ENCODE measurements at places on chromosomes 7 and 10. TPM values are rescaled to one million over a fixed set of nuclear protein-coding genes. Genes with fewer than 3 reads are reported as not detected.
A peak's percentile ranks its signal among the peaks of the same experiment; 100 is the strongest.

FAM237B gene
- not detected for polyA plus RNA-seq

DNA sequence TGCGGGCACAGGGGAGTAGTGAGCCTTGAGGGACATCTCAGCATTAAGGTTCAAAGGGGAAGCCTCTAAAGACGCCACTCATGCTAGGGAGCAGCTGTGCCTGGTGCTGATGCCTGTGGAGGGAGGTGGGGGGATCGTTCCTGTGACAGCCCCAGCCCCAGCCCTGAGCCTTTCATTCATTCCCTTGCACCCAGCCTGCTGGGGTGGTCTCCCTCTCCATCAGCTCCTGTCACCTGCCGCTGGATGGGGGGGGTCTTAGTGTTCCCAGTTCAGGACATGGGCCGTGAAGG is 11.6 kb downstream of the ZNF316 start:
- DNase-seq = no peak

SLC26A5 gene
- polyA plus RNA-seq = not detected

DNA sequence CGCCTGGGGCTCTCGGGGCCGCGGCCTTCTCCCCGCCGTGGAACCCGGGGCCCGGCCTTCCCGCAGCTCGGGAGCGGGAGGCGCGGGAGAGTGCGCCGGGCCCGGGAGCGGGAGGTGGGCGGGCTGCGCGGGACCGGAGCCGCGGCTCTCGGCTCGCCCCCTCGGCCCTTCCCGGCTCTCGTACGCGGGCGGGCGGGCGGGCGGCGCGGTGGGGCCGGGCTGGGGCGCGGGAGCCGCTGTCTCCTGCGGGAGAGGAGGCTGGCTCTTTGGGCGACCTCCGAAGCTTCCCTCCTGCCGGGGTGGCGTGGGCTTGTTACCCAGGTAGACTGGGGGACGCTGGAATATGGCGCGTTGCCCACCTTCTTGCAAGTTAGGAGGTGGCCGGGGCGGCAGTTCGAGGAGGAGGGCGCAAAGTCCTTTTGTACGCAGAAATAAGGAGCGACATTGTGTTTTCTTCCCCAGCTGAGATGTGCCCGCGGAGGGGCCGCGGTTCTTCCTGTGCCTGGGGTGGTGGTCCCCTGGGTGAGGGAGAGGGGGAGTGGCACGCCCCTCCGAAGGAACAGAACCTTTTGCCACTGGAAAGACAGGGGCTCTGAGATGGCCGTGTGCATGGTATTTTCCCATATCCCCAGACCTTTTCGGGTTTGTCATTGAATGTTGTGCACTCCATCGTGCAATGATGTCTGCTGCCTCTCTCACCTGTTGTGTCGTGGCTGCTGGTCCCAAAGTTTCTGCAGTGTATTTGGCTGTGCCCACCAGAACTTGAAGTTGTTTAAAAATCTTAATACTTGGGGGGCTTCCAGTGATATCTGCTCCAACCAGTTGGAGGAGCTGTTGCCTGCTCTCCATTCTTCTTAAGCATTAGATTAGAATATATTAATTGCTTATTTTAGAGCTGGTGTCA is 844 bp downstream of the NRF1 start:
- peak; percentile 17 for DNase-seq

MRPS16 gene
- 102 TPM for polyA plus RNA-seq

WBP1L gene
- 35.2 TPM for polyA plus RNA-seq

DNA sequence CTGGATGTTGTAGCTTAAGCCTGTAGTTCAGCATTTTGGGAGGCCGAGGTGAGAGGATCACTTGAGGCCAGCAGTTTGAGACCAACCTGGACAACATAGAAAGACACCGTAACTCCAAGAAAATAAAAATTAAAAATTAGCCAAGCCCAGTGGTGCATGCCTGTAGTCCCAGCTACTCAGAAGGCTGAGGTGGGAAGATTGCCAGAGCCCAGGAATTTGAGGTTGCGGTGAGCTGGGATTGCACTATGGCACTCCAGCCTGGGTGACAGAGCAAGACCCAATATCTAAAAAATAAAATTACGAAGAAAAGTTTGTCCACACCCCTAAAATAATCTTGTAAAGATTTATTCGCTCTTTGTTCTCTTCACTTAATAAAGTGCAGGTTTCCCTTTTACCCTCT is 951.0 kb downstream of the TYW1 start:
- DNase-seq = no peak

DNA sequence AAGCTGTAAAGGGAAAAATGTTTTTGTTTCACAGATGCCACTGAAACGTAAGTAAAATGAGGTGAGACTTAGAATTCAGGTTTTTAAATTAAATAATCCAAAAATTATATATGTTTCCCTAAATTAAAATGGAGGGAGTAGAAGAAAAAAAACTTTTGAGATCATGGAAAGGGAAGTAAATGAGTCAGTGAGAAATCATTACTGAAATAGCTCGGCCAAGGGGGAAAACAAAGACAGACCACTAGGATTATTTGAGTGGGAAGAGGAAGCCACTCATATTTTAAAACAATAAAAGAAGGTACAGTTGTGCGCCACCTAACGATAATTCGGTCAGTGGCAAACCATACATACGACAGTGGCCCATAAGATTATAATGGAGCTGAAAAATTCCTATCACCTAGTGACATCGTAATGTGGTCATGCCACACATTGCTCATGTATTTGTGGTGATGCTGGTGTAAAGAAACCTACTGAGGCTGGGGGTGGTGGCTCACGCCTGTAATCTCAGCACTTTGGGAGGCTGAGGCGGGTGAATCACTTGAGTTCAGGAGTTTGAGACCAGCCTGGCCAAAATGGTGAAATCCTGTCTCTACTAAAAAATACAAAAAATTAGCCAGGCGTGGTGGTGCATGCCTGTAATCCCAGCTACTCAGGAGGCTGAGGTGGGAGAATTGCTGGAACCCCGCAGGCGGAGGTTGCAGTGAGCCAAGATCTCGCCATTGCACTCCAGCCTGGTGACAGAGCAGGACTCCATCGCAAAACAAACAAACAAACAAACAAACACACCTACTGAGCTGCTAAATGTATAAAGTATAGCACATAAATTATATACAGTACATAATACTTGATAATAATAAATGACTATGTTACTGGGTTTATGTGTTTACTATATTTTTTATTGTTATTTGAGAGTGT is 64.7 kb downstream of the MKX start:
- DNase-seq = no peak

TSPAN33 gene
- 6.2 TPM for polyA plus RNA-seq

- DNase-seq = no peak
These were observed 261.0 kb downstream of the HDAC9 start for GRCh38 chr7:18756378-18757050.

- DNase-seq = no peak
These were observed 6.7 kb downstream of the LUC7L2 start for GRCh38 chr7:139366400-139366799.

DNA sequence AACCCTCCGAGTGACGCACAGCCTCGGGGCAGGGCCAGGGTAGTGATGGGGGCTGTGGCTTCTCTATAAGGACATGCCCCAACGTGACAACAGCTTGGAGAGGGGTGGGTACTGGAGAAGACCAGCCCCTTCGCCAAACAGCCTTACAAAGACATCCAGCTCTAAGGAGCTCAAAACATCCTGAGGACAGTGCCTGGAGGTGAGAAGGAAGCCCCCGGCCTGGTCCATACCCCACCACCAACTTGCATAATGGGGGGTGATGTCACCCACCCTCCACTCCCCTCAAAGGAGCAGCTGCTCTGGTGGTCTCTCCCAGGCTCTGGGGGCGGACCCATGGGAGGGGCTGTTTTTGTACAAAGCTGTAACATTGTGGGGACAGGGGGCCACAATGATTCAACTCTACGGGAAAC is 15.1 kb downstream of the PRSS2 start:
- peak; percentile 91 for DNase-seq

- no peak for DNase-seq
These were observed 319.6 kb downstream of the GRID1 start for GRCh38 chr10:86046845-86047460.

- DNase-seq = peak; percentile 20
These were observed 22.5 kb downstream of the CFAP43 start for GRCh38 chr10:104209575-104210198.

DNA sequence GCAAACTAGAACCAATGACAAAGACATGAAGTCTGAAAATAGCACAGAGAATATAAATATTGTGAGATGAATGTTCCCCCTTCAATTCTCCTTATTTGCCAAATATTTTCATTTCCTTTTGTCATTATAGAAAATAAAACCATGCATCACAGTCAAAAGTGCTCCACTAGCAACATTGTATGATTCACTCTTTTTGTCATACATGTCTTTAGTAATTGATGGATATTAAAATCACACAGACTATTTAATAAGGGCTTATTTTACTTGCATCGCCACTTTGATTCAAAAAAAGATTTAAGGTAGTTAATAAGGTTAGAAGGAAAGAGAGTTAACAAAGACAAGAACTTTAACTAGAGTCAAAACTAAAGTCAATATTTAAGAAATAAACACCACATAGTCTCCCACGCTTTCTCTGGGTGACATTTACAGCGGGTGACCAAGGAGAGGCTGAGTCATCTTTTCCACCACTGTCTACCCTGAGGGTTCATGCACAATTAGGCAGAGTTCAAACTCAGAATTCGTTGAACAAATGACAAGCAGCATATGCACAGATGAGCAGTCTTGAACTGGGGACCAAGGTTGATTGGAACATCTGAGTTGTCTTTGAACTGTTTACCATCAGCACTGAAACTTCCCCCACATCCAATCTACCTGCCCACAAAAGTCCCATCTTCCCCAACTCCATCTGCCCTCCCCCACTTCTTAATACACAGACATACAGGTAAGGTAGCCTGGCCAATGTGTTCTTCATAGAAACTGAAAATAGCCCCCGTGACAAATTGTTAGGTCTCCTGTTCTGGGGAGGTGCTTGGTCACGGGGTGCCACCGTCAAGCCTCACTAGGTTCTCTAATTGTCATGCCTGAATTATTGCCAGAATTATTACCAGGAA is 42.5 kb downstream of the C7orf25 start:
- DNase-seq = no peak

TMEM229A gene
- polyA plus RNA-seq = not detected

DNA sequence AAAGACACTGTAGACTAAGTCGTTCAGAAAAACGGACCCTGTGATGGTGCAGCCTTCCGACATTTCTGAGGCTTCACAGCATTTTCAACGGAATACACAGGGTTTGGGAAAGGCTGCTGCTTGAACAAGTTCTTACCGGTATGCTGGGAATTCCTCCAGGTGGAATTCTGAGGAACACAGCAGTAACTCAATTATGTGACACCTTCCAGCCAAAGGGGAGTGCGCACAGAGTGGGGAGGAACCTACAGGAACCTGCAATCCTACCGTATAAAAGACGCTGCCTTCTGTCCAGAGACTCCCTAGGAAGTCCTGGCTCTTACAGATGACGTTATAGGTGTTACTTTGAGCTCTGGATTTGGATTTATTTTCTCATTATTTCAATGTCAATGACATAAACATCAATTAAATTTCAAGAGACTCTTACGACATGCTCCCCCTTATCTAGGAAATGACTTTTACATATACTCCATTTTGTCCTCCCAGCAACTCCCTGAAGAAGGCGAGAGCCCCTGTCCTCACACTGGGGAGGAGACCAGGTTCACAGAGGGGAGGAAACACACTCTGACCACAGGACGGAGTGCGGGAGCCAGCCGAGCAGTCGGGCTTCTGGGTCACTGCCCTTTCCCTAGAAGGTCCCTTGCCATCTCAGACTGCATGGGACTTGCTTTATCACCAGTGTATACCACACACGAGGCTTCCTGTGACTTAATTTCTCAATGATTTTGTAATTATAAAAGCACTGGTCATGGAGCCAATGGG is 27.9 kb downstream of the VIPR2 start:
- no peak for DNase-seq

GRID2IP gene
- 0.21 TPM for polyA plus RNA-seq

GRCh38 chr10:132402781-132403241 is 5.8 kb downstream of the PWWP2B start:
- DNase-seq = no peak

DNA sequence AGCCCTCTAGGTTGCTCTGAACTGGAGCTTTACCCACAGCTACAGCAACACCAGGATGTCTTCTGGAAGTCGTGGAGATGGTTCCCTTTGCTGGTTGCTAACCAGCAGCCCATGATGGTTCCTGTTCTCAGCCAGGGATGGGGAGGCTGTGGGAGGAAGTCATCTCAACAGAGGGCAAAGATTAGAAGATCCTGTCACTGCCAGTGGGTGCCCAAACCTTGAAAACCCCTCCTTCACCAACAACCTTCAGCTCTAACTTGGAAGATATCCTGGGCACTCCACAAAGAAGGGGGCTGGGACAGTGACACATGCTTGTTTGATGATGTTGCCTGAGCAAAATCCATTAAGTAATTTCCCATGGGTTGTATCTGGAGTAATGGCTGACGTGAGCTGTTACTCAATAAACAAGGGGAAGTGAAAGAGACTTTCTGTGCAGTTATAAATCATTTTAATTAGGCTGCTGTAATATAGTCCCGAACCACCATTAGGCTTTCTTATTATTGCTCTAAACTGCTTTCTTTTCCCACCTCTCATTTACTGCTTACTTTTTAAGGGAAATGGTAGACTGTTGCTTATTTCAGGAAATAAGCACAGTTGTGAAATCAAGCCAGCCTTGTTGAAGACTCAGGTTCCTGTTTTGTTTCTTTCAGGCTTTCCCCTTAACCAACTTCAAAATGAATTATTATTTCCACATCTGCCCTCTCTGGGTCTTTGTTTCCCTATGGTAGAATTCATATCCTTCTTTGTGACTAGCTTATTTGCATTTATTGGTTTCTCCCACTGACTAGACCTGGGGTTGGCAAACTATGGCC is 124.8 kb downstream of the PPP1R17 start:
- DNase-seq = no peak

PCGF5 gene
- polyA plus RNA-seq = 53.5 TPM

DNA sequence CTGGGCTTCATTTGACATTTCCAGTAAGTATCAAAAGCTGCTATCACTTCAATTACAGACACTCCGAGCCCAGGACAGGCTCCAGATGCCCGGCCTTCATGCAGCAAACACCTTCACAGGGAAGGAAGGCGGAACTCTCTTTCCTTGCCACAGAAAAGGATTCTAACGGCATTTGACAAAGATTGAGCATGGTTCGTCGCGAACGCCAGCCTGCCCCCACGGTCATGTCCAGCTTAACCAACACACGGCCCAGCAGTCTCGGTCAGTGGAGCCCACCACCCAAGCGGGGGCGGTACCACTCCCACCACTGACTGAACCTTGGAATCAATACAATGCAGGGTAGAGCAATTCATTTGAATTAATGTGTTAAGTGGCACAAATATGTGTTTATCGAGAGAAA is 607.2 kb downstream of the DNAJB6 start:
- no peak for DNase-seq

GRCh38 chr7:63070696-63071095 is 928.0 kb upstream of the ZNF722 start:
- no peak for DNase-seq

- no peak for DNase-seq
These were observed 95.1 kb downstream of the NPY start for GRCh38 chr7:24378871-24379616.

HOXA9 gene
- polyA plus RNA-seq = 1.6 TPM

SPDYE9 gene
- polyA plus RNA-seq = not detected

AGMO gene
- polyA plus RNA-seq = not detected

DNA sequence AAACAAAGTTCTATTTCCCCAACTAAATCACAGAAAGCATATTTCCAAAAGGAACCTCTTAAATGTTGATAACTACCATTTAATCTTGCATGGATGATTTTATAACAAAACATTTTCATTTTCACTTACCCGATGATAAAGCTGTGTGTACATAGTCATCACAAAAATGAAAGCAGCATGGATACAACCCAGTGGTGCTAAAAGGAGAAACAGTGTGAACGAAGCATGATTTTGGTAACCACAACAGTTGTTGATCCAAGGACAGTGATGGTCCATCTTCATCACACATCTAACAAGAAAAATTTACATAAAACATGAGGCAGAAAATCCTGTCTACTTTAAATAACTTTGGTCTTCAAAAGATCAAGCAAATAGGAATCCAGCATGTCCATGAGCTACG is 4.7 kb downstream of the ZDHHC6 start:
- DNase-seq = no peak
